ENCODE measurements at places on chromosomes 4 and X.

GRCh38 chr4:147909225-147909624, 177.3 kb downstream of the ARHGAP10 start:
- DNase-seq, result no peak

DNA sequence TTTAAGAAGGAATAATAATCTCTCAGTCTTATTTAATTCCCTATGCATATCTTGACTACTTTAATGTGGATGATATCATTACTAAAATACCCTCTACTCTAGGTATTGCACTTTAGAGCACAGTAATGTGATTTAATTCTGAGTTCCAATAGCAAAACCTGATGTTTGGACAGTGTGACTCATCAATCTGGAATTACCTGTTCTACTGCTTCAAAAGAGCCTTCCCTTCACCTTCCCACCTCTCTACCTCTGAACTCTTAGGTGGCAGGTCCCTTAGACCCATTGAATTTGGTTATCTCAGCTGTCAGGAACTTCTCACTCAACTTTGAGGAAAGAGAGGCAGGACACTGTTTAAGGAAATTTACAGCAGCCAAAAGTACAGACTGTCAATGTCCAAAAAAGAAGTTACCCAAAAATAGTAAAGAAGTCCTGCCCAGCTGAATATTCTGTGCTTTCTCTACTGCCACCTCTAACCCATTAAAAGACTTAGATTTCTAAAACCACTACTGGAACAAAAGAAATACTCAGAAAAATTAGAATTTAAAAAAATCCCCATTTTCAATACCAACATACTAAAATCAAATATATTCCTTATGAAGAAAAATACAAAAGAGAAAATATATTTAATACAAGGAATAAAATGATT, 123.1 kb upstream of the GPM6A start:
- DNase-seq, result peak; percentile 54

GRCh38 chr4:68494688-68495087, 47.4 kb downstream of the TMPRSS11E start:
- no peak for DNase-seq

DNA sequence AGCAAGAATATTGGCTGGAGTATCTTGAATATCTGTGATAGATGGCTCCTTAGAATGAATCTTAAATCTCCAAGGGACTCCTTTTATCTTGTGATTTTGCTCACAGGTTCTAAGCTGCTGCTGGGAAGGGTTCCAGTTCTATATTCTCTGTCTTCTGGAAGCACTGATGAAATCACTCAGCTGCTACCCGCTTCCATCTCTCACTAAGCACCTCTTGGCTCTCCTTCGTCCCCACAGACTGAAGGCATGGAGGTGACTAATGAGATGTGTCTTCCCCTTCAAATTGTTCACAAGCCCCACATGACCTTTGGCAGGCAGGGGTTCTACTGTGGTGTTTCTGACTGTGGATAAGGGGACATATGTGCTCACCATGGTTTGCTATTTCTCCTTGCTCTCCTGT, 75.9 kb downstream of the C4orf51 start:
- no peak for DNase-seq

DNA sequence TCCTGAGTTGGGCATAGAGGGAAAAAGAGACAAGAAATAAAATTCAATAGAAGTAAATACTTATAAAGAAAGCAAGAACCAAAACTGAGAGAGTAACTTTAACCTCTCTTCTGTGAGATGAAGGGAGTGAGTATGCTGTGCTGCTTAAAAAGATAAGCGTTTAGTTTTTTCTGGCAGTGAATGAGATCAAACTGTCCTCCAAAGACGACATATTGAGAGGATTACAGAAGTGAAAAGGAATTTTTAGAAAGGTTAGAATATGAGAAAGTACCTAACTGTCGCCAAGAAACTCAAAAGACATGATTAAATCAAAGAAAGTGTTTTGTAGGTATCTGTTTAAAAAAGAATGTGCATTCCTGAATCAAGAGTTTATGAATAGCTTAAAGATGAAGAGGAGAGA, 16.0 kb downstream of the GAB1 start:
- no peak for DNase-seq

- DNase-seq, result no peak
These were observed 114.5 kb downstream of the TSPAN7 start for GRCh38 chrX:38675856-38676255.

DNA sequence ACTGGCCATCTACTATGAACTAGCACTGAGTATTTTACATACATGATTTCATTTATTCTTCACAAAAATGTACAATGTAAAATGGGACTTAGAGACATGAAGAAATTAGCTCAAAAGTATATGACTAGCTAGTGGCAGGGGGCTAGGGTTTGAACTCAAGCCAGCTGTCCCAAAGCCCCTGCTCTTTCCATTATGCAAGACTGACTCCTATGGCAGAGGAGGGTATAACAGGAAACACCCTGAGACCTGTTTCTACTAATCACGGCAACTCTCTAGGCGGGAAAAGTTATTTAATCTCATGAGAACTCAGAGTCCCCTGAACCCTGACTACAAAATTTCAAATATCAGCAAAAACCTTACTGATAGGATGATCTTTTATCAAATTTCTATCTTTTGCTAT, 150.6 kb downstream of the PRDM5 start:
- DNase-seq, result peak; percentile 1

DNA sequence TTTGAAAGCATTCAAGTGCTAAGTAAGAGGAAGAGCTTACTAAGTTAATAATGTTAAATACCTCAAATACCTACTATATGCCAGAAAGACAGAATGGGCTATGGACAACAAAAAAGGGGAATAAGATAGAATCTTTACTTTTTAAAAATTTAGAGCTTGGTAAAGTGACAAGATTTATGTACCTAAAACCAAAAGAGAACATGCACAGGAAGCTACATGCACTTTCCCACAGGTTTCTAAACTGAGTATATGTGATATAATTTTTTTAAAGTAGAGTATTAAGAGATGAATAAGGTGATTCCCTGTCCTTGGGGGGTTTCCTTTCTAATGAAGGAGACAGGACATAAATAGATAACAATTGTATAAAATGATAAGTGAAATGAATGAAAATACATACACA, 30.7 kb downstream of the SLC4A4 start:
- no peak for DNase-seq

DNA sequence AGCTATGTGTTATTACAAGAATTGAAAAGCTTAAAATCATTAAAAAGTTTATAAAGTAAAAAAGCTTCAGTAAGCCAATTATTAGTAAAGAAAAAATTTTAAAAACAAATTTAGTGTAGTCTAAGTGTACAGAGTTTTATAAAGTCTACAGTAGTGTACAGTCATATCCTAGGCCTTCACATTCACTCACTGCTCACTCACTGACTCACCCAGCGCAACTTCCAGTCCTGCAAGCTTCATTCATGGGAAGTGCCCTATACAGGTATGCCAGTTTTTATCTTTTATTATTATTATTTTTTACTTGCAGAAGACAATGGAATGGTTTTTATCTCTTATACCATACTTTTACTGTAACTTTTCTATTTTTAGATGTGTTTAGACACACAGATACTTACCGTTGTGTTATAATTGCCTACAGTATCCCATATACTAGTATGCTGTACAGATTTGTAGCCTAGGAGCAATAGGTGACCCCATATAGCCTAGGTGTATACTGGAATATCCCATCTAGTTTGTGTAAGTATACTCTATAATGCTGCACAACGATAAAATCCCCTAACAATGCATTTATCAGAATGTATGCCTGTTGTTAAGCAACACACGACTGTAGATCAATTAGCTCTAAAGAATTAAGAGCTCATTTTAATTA, 230.7 kb downstream of the DCLK2 start:
- no peak for DNase-seq

GRCh38 chr4:138666366-138666765, 349.2 kb upstream of the NOCT start:
- no peak for DNase-seq

GRCh38 chr4:82038936-82039335, 334.9 kb downstream of the HNRNPD start:
- DNase-seq, result no peak

DNA sequence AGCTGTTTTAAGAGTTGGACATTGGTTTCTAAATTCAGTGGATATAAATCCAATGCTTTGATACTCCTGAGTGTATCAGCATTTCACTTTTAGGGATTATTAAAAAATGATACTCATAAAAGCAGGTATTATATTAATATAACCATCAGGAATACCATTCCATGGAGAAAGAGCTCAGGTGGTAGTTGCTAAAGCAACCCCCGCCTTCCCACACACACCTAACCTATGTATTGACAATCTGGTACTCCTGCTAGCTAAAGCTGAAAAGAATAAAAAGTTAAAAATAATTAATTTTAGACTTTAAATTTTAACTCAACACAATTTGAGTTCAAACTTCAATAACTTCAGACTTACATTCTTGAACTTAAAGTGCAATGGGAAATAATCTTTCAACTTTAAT, 717.1 kb upstream of the HS3ST1 start:
- no peak for DNase-seq

Measured in HepG2 (cell line).